Hindlimb muscle (tissue), 1 donor: ENCODE measurements at places on chromosomes 7 and 10. TPM values are rescaled to one million over a fixed set of nuclear protein-coding genes. Genes with fewer than 3 reads are reported as not detected.

SLC26A3 gene
- polyA plus RNA-seq, result not detected

GBX1 gene
- polyA plus RNA-seq, result 2.7 TPM

SLC35G1 gene
- 4.3 TPM for polyA plus RNA-seq

PURB gene
- polyA plus RNA-seq, result 35.3 TPM

GDF2 gene
- polyA plus RNA-seq, result not detected

ANKRD22 gene
- not detected for polyA plus RNA-seq

BAG3 gene
- polyA plus RNA-seq, result 47.0 TPM

AVL9 gene
- polyA plus RNA-seq, result 13.2 TPM

RAB18 gene
- 97.8 TPM for polyA plus RNA-seq

MALSU1 gene
- polyA plus RNA-seq, result 95.2 TPM

RAPGEF5 gene
- polyA plus RNA-seq, result 14.6 TPM

HIBADH gene
- 25.1 TPM for polyA plus RNA-seq

SPAM1 gene
- not detected for polyA plus RNA-seq

GHRHR gene
- polyA plus RNA-seq, result 0.58 TPM

CABCOCO1 gene
- polyA plus RNA-seq, result 0.53 TPM

FAS gene
- 10.5 TPM for polyA plus RNA-seq

ASAH2B gene
- polyA plus RNA-seq, result 5.8 TPM

IFIT2 gene
- 8.0 TPM for polyA plus RNA-seq

PHYHIPL gene
- polyA plus RNA-seq, result 2.1 TPM

LRRN3 gene
- polyA plus RNA-seq, result 8.0 TPM

ARL4A gene
- polyA plus RNA-seq, result 18.4 TPM

GRID1 gene
- 3.0 TPM for polyA plus RNA-seq

ANKRD30A gene
- polyA plus RNA-seq, result not detected

CAV2 gene
- polyA plus RNA-seq, result 44.3 TPM

HHEX gene
- polyA plus RNA-seq, result 8.1 TPM

XRCC2 gene
- polyA plus RNA-seq, result 3.2 TPM

SLC13A1 gene
- polyA plus RNA-seq, result not detected

SFXN4 gene
- polyA plus RNA-seq, result 24.2 TPM

FEZF1 gene
- 0.12 TPM for polyA plus RNA-seq

HOXA2 gene
- polyA plus RNA-seq, result 0.99 TPM

GOLGA7B gene
- polyA plus RNA-seq, result 0.23 TPM

TSPAN13 gene
- 74.1 TPM for polyA plus RNA-seq

ELFN1 gene
- polyA plus RNA-seq, result 6.7 TPM

KAZALD1 gene
- polyA plus RNA-seq, result 23.5 TPM

CDK14 gene
- 19.5 TPM for polyA plus RNA-seq

KMT2E gene
- 41.2 TPM for polyA plus RNA-seq

CRPPA gene
- polyA plus RNA-seq, result 4.4 TPM

SPDYE16 gene
- 4.5 TPM for polyA plus RNA-seq

GIMAP8 gene
- 7.3 TPM for polyA plus RNA-seq

COPS6 gene
- 92.1 TPM for polyA plus RNA-seq
